Neural crest cell (in vitro differentiated cells): ENCODE measurements at places on chromosomes 16 and 17.

GRCh38 chr17:64135000-64135399, 5.1 kb upstream of the ERN1 start:
- DNase-seq = no peak

GRCh38 chr17:17511293-17511741, 15.1 kb upstream of the RASD1 start:
- DNase-seq = no peak

- DNase-seq = no peak
Measured at GRCh38 chr16:31331141-31331764, 23.7 kb upstream of the ITGAX start.

GRCh38 chr16:77385481-77385880, 49.4 kb downstream of the ADAMTS18 start:
- no peak for DNase-seq

DNA sequence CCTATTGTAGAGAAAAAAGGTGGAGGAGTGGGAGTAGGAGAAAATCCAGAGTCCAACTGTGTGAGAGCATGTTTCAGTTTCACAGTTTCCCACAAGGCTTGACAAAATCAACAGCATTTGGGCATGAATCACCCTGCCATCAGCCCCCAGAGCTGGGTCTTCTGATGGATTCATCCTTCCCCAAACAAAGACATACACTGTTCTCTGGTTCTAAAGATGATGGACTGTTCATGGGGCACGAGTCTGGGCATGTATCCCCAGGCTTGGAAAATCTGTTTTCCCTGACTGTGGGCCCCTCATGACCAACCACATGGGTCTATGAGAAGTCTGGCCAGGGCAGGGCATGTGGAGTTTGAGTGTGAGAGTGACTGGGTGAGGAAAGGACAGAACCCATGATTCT, 210.4 kb upstream of the IRX5 start:
- DNase-seq = no peak

DNA sequence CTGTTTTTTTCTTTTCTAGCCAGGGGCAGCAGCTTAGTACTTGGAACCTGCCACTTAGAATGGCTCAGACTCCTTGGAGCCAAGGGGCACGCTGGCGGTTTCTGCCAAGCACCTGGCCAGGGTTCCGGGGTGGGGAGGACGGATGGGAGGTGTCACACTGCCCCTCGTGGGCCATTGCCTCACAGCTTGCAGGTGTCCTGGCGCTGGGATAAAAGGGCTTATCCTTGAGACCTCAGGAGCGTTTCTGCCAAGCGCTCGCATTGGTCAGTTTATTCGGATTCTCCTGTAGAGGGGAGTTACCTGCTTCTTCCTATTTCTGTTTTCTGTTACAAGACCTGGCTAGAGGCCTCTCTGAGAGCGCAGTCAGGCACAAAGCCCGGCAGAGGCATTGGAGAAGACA, 234.6 kb downstream of the MSI2 start:
- DNase-seq = no peak

DNA sequence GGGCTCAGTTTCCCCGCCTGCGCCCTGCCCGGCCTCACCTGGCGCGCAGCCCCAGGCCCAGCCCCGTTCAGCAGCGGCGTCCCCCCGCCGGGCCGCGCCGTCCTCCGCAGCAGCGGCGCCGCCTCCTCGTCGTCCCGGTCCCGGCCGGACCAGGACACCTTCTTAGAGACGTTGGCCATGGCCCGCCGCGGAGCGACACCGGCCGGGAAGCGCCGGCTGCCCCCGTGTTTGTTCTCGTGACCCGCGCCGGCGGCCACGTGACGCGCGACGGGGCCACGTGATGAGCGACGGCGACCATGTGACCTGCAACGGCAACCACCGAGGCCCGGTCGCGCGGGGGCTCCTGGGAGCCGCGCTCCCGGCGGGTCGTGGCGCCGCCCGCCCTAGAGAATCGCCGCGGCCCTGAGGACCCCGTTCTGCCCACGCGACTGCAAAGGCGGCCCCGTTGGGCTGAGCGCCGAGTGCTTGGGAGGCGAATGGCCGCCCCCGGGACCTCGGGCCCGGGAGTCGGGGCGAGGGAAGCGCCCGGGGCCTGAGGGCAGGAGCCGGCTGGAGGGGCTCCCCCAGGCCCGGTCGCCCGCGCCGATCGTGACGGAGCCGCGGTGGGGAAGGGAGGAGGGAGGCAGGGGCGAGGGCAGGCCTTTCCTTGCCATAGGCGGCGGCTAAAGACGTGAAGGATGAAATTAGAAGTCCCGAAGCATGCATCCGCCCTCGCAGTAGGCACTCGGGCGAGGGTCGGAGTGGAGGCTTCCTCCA, at the start of gene CLCN7:
CLCN7 (minus strand) TSS at position 233 of the 756 bp plus-strand sequence; CDS start at position 179, 54 bp downstream.
- DNase-seq = peak; percentile 78
